ENCODE measurements at places on chromosomes 6 and 20. TPM values are rescaled to one million over a fixed set of nuclear protein-coding genes. Genes with fewer than 3 reads are reported as not detected.

- no peaks in the 10 kb centered on the region for H3K4me1 ChIP-seq
- H3K27me3 ChIP-seq: no peaks in the 10 kb centered on the region
- no peak overlapping the region for H3K27ac ChIP-seq
- H3K36me3 ChIP-seq: no peaks in the 10 kb centered on the region
- DNase-seq: no peak
These were observed 893.4 kb downstream of the C6orf118 start for GRCh38 chr6:164415832-164416563.

- H3K4me1 ChIP-seq: no peaks in the 10 kb centered on the region
- H3K4me3 ChIP-seq: no peak overlapping the region
- no peak for DNase-seq
- no peaks in the 10 kb centered on the region for H3K36me3 ChIP-seq
These were observed 140.4 kb downstream of the SYNE1 start for GRCh38 chr6:152496731-152497130.

GRCh38 chr6:93318121-93318520 lies 101.2 kb downstream of the EPHA7 start:
- no peaks in the 10 kb centered on the region for H3K27me3 ChIP-seq
- no peak overlapping the region for H3K27ac ChIP-seq
- no peaks in the 10 kb centered on the region for H3K36me3 ChIP-seq
- H3K4me3 ChIP-seq: no peak overlapping the region

GRCh38 chr6:136331461-136331860 lies 41.8 kb upstream of the BCLAF1 start:
- H3K4me1 ChIP-seq: no peaks in the 10 kb centered on the region
- H3K27ac ChIP-seq: no peak overlapping the region
- no peaks in the 10 kb centered on the region for H3K27me3 ChIP-seq
- no peak for DNase-seq
- H3K4me3 ChIP-seq: no peak overlapping the region
- H3K36me3 ChIP-seq: no peaks in the 10 kb centered on the region

DNA sequence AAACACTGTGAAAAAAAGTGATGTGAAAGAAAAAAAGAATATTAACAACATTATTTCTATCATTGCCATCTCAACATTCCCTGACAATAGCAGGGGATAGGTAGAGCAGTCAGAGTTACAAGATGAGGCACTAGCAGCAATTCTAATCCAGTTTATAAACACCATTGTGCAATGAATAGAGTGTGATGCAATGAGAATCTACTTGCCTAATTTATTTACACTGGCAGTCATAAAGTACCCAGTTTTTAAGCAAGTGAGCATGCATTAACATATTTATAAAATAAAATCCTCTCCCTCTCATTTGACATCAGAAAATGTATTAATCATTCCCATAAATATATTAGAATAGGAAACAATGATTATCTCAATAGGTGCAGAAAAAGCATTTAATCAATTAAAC lies 2.5 kb upstream of the MANEA start:
- H3K27ac ChIP-seq: no peak overlapping the region
- no peak for DNase-seq
- H3K4me1 ChIP-seq: peaks cover 44% of the 10 kb centered on the region
- no peaks in the 10 kb centered on the region for H3K27me3 ChIP-seq
- H3K36me3 ChIP-seq: no peaks in the 10 kb centered on the region
- no peak overlapping the region for H3K4me3 ChIP-seq

- H3K36me3 ChIP-seq: peaks cover 42% of the 10 kb centered on the region
- no peak for DNase-seq
- H3K27me3 ChIP-seq: no peaks in the 10 kb centered on the region
- H3K4me1 ChIP-seq: peaks cover 3% of the 10 kb centered on the region
- no peak overlapping the region for H3K27ac ChIP-seq
- H3K4me3 ChIP-seq: no peak overlapping the region
These were observed 7.2 kb upstream of the VWA7 start for GRCh38 chr6:31784098-31784925.

GRCh38 chr6:69866770-69867638 lies 648 bp downstream of the COL19A1 start:
- H3K4me3 ChIP-seq: peak overlapping the region; percentile 73
- peaks cover 16% of the 10 kb centered on the region for H3K27me3 ChIP-seq
- DNase-seq: peak; percentile 69
- no peak overlapping the region for H3K27ac ChIP-seq

GRCh38 chr6:168789699-168790098 lies 348.7 kb downstream of the SMOC2 start:
- no peak overlapping the region for H3K4me3 ChIP-seq
- no peaks in the 10 kb centered on the region for H3K36me3 ChIP-seq
- H3K27me3 ChIP-seq: peaks cover 4% of the 10 kb centered on the region
- no peak overlapping the region for H3K27ac ChIP-seq
- H3K4me1 ChIP-seq: no peaks in the 10 kb centered on the region

DNA sequence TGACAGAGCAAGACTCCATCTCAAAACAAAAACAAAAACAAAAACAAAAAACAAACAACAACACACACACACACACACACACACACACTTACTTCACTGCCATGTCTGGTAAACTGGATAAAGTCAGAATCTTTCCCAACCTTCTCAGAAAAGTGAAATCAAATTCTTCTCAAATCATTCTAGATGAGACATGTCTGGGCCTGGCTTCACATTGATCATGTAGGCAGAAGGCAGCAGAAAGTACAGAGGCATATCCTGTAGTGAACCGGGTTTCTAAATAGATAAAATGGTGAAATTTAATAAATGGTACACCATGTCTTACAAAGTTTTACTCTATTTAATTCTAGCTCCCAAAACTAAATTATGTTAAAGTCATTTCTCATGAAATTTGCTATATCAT lies 14.9 kb upstream of the MRS2 start:
- H3K27ac ChIP-seq: no peak overlapping the region
- no peak overlapping the region for H3K4me3 ChIP-seq
- no peak for DNase-seq
- H3K4me1 ChIP-seq: no peaks in the 10 kb centered on the region
- peaks cover 4% of the 10 kb centered on the region for H3K27me3 ChIP-seq

DNA sequence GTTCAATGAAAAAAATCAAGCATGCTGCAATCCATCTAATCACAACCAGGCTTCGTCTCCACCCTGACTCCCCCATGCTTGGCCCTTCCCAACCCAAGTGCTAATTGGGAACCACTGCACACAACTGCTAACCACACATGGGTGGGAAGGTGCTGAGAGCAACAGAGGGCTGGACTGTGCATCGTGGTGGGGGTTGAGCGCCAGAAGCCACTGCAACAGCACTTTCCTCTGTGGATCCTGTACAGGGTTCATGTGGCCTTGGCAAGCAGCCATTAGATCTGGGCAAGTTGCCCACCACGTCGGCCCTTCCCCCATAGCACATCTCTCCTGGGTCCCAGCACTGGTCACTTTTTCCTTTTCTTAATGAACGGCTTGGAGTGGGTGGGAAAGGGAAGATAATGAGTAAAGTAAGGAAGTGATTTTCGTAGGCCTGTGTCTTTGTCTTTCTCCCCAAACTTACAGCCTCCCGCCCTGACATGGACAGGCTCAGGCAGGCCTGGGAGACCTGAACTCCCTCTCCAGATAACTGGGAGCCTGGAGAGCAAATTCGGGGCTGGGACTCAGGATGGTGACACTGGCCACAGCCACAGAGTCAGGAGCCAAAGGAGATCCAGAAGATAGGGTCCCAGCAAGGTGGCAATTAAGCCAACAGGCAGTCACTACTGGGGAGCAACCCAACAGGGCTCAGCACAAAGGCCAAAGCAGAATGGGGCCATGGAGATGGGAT lies 34.4 kb upstream of the MRPS10 start:
- peaks cover 14% of the 10 kb centered on the region for H3K4me1 ChIP-seq
- no peak for DNase-seq
- H3K36me3 ChIP-seq: peaks cover 32% of the 10 kb centered on the region
- H3K4me3 ChIP-seq: no peak overlapping the region
- no peaks in the 10 kb centered on the region for H3K27me3 ChIP-seq
- peak overlapping the region; percentile 6 for H3K27ac ChIP-seq

- H3K36me3 ChIP-seq: peaks cover 32% of the 10 kb centered on the region
- H3K27ac ChIP-seq: peak overlapping the region; percentile 98
- no peak for DNase-seq
- H3K27me3 ChIP-seq: no peaks in the 10 kb centered on the region
These were observed 499 bp downstream of the TTI1 start for GRCh38 chr20:38032585-38033329.

DNA sequence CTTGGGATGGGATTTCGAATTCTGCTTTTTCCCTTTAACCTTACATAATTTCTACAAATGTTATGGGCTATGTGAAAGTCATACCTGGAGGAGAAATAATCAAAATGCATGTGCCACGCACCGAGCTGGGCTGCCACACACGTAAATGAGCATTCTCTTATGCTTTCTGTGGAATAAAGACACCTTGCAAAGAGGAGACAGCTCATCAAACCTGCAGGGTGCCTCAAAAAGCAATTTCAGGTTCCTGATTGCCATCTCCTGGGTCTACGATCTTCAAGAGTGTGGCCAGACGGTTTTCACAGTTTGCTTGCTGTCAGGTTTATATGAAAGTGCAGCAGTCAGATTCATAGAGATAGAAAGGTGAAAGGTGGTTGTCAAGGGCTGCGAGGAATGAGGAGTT lies 36.6 kb downstream of the DUSP22 start:
- DNase-seq: no peak
- H3K27ac ChIP-seq: no peak overlapping the region
- peaks cover 6% of the 10 kb centered on the region for H3K36me3 ChIP-seq
- peaks cover 2% of the 10 kb centered on the region for H3K27me3 ChIP-seq
- H3K4me3 ChIP-seq: no peak overlapping the region

GRCh38 chr6:38262609-38263008 lies 377.1 kb downstream of the BTBD9 start:
- no peak overlapping the region for H3K4me3 ChIP-seq
- DNase-seq: no peak
- no peaks in the 10 kb centered on the region for H3K27me3 ChIP-seq
- no peak overlapping the region for H3K27ac ChIP-seq
- peaks cover 9% of the 10 kb centered on the region for H3K36me3 ChIP-seq
- peaks cover 21% of the 10 kb centered on the region for H3K4me1 ChIP-seq

DNA sequence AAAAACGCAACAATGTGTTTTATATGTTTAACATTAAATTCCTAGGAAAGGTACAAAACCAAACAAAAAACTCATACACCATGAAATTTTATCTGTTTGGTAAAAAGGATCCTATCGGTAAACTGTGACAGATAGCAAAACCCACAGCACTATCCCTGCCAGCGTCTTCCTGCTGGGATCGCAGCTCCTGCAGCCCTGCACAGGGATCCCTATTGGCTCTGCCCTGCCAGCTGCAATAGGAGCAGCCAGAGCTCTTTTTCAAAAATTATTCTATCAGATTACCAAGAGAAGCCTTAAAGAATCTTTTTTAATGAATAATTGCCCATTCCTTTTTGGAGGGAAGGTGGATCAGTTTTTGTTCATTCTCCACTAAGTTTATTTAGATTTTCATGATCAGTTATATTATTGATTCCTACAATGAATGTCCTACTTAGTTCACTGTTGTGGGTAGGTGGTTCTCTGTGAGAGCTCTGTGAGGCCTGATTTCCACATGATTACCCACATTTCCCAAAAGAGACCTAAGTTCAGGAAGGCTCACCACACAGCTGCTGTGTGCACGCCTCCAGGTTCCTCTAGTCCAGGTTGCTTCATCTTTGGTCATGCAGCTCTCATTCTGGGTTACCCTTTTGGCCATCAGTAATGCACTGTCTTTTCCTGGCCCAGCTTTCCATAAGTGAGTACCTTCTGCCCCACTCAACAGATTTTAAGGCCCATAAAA lies 293.8 kb downstream of the FRK start:
- no peak for DNase-seq
- no peak overlapping the region for H3K4me3 ChIP-seq
- H3K27ac ChIP-seq: no peak overlapping the region
- no peaks in the 10 kb centered on the region for H3K36me3 ChIP-seq

GRCh38 chr6:144547409-144547808 lies 262.3 kb downstream of the UTRN start:
- H3K27me3 ChIP-seq: no peaks in the 10 kb centered on the region
- no peak for DNase-seq
- H3K36me3 ChIP-seq: peaks cover 56% of the 10 kb centered on the region

DNA sequence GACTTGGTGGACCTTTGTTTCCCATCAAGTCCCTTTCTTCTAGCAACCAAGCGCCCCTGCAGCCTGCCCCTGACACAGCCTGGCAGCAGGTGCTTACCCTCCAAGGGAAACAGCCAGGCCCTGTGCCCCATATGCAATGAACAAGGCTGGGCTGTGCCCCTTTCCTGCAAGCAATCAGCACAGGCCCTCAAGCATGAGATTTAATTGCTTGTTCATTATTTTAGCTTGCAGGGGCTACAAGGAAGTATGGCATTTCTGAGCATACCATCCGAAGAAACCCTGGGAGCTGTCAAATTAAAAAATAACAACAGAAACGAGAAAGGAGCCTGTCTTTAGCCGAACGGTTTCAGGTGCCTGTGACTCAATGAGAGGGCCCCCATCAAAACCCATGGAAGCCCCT lies 522.9 kb upstream of the ARID1B start:
- H3K36me3 ChIP-seq: peaks cover 1% of the 10 kb centered on the region
- H3K27me3 ChIP-seq: peaks cover 2% of the 10 kb centered on the region
- H3K4me3 ChIP-seq: no peak overlapping the region
- peaks cover 24% of the 10 kb centered on the region for H3K4me1 ChIP-seq
- DNase-seq: no peak

DNA sequence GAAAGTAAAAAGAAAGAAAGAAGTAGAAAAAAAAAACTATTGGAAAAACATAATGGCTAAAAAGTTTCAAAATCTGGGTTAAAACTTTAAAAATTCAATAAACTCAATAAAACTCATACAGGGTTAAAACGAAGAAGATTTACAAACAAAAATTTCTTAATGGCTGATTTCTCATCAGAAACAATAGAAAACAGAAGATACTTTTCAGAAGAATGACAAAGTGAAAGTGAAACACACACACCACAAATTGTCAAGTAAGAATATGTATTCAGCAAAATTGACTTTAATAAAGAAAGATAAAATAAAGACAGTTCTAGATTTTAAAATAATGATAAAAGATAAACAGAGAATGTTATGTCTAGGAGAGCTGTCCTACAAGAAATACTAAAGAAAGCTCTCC lies 618.9 kb upstream of the GJE1 start:
- no peak overlapping the region for H3K4me3 ChIP-seq
- H3K4me1 ChIP-seq: peaks cover 12% of the 10 kb centered on the region
- peak overlapping the region; percentile 18 for H3K27ac ChIP-seq
- H3K27me3 ChIP-seq: no peaks in the 10 kb centered on the region
- no peak for DNase-seq

- H3K36me3 ChIP-seq: peaks cover 6% of the 10 kb centered on the region
- peak; percentile 75 for DNase-seq
- H3K27ac ChIP-seq: no peak overlapping the region
- H3K4me3 ChIP-seq: no peak overlapping the region
- H3K27me3 ChIP-seq: no peaks in the 10 kb centered on the region
These were observed 6.8 kb upstream of the USP49 start for GRCh38 chr6:41901882-41902519.

GRCh38 chr6:99946005-99946404 lies 48.0 kb downstream of the MCHR2 start:
- H3K4me3 ChIP-seq: no peak overlapping the region
- peaks cover 9% of the 10 kb centered on the region for H3K27me3 ChIP-seq
- no peaks in the 10 kb centered on the region for H3K36me3 ChIP-seq
- DNase-seq: no peak
- no peaks in the 10 kb centered on the region for H3K4me1 ChIP-seq

TEAD3 gene
- total RNA-seq: 1.8 TPM

TPX2 gene
- total RNA-seq: 149 TPM

SLC22A16 gene
- not detected for total RNA-seq

TUBB1 gene
- not detected for total RNA-seq

TRIM10 gene
- 0.36 TPM for total RNA-seq

LGSN gene
- not detected for total RNA-seq

STXBP5 gene
- 20.2 TPM for total RNA-seq

RBPJL gene
- not detected for total RNA-seq

SHLD1 gene
- 9.0 TPM for total RNA-seq

THBS2 gene
- total RNA-seq: not detected

PPP1R16B gene
- total RNA-seq: 114 TPM

PRR18 gene
- total RNA-seq: 0.17 TPM
